GF-D8 (cell line): ENCODE measurements at places on chromosomes 11 and 22.

DNA sequence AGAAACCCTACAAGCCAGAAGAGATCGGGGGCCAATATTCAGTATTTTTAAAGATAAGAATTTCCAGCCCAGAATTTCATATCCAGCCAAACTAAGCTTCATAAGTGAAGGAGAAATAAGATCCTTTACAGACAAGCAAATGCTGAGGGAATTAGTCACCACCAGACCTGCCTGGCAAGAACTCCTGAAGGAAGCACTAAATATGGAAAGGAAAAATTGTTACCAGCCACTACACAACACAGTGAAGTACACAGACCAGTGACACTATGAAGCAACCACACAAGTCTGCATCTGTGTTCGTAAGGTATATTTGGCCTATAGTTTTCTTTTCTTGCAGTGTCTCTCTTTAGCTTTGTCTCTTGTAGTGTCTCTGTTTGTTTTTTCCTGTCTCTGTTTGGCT is 29.0 kb downstream of the TMEM225 start:
- DNase-seq = no peak

DNA sequence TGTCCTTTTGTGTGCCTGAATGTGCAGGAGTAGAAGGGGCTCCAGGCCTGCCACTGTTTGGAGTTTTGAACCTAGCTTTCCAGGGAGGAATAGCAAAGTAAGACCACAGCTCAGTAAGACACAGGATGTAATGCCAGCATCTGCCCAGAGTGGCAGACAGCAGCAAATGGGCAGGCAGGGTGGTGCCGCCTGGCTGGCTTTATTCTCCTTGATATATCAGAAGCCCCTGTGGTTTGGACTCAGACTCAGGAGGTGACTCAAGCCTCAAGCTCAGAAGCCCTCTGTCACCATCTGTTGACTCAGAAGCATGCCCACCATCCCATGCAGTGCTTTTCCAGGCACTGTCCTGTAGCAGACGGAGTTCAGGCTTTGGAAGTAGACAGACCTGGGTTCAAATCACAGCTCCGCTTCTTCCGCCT is 72.7 kb upstream of the TTC12 start:
- DNase-seq = no peak

DNA sequence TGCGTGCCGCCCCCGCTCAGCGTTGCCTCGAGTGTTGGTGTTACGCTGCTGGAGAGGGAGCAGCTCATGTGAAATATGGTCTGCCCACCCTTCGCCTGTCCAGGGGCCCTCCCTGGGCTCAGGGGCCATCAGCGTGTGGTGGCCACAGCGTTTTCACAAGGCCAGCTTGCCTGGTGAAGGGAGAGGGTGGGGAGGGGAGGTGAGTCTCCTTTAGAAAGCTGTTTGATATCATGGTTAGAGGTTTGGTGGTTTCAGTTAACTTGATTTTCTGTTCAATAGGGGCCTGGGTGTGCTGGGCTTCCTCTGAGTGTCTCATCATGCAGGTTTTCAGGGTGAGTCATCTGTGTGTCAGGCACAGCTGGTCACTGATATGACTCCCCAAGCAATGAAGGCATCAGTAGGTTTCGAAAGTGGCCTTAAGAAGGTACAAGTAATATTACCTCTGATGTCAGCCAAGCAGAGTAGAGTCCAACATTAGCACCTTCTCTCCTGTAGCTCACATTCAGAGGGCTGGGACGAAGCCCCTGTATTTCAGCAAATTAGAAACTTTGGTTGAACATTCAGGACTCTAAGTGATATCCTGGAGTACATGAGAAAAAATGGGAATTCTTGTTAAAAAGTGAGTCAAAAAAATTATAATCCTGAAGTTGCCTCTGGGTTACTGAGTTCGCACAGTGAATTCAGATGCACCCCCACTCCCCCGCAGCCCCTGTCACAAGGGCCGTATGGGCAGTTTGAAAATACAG is 172.5 kb downstream of the TBC1D22A start:
- DNase-seq = no peak

GRCh38 chr11:115652496-115652895 is 148.3 kb upstream of the CADM1 start:
- DNase-seq = no peak

DNA sequence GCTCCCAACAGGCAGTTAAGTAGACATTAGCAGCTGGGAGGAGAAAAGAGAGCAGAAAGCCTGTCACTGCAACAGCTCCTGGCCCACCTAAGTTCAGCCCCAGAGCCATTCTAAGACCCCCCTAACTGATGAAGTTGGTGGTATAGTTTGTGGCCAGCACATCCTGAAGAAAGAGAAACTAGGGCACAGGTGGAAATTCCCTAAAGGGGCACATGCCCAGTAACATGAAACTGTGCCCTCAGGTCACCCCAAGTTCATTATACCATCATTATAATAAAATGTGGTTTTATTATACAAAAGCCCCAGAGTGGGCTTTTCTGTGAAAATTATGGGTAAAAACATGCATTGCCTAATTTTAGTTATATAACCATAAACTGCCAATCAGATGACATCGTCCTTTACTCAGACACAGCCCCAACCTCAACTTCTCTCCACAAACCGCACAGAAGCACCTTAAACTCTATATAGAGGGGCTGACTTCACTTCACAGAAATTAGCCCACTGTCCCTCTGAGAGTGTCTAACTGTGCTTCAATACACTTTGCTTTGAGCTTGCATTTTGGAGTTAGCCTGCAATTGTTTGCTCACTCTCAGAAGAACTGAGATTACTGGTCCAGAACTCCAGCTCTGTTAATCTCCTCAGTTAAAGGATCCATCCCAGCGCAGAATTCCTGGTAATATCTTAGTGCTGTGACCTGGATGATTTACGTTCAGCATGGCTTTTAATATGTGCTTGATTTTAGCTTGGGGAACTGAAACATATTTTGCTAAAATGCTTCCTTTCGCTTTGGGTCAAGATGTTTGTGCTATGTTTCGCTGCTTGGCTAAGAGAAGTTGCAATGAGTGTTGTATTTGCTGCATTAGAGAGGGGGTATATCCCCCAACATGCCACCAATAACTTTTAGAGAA is 1.8 kb upstream of the APOL3 start:
- no peak for DNase-seq

DNA sequence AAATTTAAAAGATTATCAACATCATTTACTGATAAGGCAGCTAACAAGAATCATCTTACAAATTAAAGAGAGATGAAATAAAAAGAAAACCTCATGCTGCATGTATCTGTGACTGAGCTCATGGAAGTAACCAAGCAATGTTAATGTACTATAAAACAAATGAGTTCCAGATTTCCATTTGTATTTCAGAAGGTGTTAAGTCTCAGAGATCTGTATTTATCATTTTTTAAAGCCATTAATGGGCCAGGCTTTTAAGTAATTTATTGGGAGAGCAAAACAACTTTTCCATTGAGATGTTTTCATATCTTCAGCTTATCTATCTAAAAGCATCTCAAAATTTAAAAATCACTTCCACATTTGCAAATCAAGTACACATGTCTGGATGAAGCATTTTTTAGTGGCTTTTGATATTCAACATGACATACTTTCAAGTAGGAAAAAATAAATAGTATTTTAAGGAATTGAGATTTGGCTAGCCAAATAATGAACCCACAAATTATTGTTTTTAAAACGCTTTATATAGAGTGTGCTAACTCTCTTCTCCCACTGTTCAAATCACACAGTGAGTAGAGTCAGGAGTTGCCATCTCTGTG is 17.9 kb upstream of the BBOX1 start:
- DNase-seq = no peak

GRCh38 chr11:75236062-75236461 is 4.5 kb upstream of the TPBGL start:
- no peak for DNase-seq

DNA sequence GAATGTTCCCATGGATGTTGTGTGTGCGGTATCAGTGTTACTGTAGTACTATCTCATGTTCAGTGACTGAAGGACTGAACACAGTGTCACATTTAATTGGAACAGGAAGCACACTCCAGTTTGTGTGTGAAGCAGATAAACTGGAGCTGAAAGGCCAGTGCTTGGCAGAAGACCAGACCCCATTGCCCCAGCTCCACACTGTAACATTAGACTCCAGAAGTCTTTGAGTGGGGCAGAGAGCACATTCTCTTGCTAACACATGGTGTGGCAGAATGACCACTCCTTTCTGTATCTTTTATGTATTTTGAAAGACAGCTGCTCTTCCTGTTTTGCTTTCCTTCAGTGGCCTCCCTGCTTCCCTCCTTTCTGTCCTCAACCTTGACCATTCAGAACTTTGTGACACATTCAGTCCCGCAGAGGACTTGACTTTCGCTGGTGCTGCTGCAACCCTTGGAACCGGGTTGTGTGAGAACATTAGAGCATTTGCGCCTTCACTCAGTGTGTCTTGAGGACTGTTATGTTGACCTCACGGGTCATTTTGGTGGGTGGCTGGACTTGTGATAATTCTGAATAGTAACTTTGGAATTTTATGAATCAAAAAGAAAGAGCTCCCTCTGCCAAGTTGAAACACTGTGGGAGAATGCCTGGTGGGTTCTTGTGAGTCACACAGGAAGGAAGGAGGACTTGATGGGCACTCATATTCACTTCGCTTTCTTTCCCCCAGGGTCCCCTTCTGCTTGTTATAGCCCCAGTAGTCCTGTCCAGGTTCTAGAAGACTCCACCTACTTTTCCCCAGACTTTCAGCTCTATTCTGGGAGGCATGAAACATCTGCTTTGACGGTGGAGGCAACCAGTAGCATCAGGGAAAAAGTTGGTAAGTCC is 26.4 kb downstream of the AMOTL1 start:
- DNase-seq = no peak

DNA sequence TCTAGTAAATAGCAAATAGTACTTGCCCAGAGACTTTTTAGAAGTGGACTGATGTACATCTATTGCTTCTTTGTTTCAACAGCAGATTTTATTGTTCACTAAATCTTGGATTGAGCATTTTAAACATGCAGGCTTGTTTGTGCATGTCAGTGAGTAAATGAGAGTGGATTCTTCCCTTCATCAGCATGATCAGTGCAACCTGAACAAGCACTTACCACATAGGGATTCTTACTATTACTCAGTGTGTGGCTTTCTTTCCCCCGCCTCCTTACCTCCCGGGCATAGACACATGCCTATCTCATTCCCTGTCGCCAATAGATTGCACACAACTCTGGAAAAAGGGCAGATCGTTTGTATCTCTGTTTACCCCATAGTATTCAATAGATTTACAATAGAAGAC is 197.5 kb downstream of the C11orf87 start:
- DNase-seq = no peak

DNA sequence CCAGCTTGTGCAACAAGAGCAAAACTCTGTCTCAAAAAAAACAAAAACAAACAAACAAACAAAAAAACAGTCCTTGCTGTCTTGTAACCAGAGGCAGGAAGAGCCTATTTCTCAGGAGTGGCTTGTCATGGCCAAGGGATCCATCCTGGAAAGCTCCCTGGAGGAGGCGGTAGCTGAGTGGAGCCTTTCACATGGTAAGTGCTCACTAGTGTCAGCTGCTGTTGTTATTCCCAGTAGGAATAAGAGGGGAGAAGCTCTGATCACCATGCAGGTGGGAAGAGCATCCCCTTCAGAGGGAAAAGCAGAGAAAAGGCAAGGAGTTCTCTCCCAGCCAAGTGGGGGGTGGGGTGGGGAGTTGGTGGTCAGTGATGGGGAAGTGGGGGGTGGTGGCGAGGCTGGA is 54.6 kb upstream of the WNT7B start:
- DNase-seq = no peak

GRCh38 chr11:26583550-26583949 is 11.5 kb upstream of the MUC15 start:
- DNase-seq = no peak

DNA sequence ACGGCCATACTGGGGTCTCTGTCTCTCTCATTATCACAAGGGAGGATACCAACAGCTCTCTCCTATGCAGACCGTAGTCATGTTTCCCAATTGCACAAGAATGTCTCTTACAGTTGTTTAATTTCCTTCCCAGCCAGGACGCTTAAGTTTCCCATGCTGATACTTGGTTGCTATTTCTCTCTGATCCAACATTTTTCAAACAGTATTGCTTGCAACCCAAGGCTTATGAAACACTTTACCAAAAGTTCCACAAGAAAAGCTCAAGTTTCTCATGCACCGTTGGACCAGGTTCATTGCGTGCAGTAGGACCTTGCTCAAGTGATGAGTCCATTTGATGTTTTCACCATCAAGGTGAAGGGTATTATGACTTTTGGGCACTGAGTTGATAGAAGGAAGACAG is 46.6 kb downstream of the GGTLC2 start:
- no peak for DNase-seq

- no peak for DNase-seq
These were observed 465.5 kb downstream of the INSC start for GRCh38 chr11:15580056-15580774.

DNA sequence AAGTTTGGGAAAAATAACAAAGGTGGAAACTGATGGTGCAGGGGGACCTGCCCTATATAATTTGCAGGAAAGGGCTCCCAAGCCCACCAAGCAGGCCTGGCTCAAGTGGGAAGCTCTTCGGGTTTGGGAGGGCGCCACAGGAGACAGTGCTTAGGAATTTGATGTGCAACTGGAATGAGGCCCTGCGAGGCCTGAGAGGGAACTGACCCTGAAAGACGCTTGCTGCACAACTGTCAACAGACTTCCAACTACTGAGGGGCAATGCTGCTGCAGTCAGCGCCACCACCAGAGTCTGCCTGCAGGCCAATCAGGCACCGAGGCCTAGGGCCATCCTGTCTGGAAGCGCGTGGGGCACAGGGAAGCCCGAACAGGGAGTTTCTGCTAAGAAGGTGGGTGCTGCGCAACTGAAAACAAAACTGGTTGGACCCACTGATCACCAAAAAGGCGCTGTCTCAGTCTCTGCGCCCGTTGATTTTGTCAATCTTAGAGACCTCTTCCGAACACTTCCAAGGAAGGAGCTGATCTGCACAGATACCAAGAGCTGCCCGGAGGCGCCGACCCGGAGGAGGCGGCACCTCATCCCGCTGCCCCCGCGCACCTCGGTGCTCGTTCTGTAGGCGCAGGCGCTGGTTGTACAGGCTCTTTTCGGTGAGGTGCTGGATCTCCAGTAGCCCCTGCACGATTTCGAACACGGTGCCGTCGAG is 667 bp downstream of the DGCR6L start:
- no peak for DNase-seq

DNA sequence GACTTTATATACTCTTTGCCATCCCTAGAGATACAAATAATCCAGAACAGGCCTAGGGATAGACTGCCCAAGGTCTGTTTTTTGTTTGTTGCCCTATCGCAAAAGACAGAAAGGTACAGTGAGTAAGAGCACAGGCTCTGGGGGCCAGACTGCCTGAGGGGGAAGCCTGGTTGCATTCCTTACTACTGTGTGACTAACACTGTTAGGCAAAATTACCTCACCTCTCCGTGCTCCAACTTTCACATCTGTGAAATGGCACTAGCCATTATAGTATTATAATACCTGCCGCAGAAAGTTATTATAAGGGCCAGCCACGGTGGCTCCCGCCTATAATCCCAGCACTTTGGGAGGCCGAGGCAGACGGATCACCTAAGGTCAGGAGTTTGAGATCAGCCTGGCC is 14.5 kb downstream of the SLC35F2 start:
- DNase-seq = no peak

- DNase-seq = no peak
These were observed 74.6 kb upstream of the SEPTIN5 start for GRCh38 chr22:19639610-19640135.
